Smooth muscle cell of the pulmonary artery (primary cell): ENCODE measurements at places on chromosomes 6 and 20. TPM values are rescaled to one million over a fixed set of nuclear protein-coding genes. Genes with fewer than 3 reads are reported as not detected.

The STMND1 gene
- not detected in 2 replicates for total RNA-seq

The ARG1 gene
- total RNA-seq: not detected in 2 replicates

The ABHD16B gene
- total RNA-seq: not detected in 2 replicates

The TTK gene
- 2.5 and 7.7 TPM in 2 replicates for total RNA-seq

The RAMACL gene
- total RNA-seq: 1.6 and 2.0 TPM in 2 replicates

The RARS2 gene
- 34.3 and 42.2 TPM in 2 replicates for total RNA-seq

The BPIFA1 gene
- total RNA-seq: not detected in 2 replicates

The CST4 gene
- total RNA-seq: 0.33 and 0.50 TPM in 2 replicates

The NEURL2 gene
- 3.8 and 4.5 TPM in 2 replicates for total RNA-seq

The GSTA2 gene
- not detected in 2 replicates for total RNA-seq

The CLPSL1 gene
- total RNA-seq: not detected in 2 replicates

The HRH3 gene
- total RNA-seq: not detected in 2 replicates

The CLIC1 gene
- total RNA-seq: 417 and 463 TPM in 2 replicates

The PLEKHG1 gene
- 0.59 and 2.4 TPM in 2 replicates for total RNA-seq

The IRF4 gene
- total RNA-seq: under 0.01 TPM in 1 of 2 replicates, not detected in the other

The C6orf141 gene
- total RNA-seq: 6.5 TPM in 1 of 2 replicates, not detected in the other

The RAET1L gene
- not detected in 2 replicates for total RNA-seq

The ENPP4 gene
- 0.89 and 17.1 TPM in 2 replicates for total RNA-seq

The PRSS16 gene
- 0.33 and 0.40 TPM in 2 replicates for total RNA-seq

The NKAPL gene
- 0.96 and 1.7 TPM in 2 replicates for total RNA-seq

The SNAP25 gene
- total RNA-seq: 0.53 and 1.1 TPM in 2 replicates

The MAP7 gene
- 0.76 and 1.3 TPM in 2 replicates for total RNA-seq

The PLN gene
- total RNA-seq: 4.9 and 17.5 TPM in 2 replicates

The PARD6B gene
- total RNA-seq: 0.20 and 0.59 TPM in 2 replicates

The MCM9 gene
- 10.6 and 13.1 TPM in 2 replicates for total RNA-seq

The TINAG gene
- total RNA-seq: not detected in 2 replicates

The PTK6 gene
- total RNA-seq: 0.07 and 0.10 TPM in 2 replicates

The TMEM217 gene
- total RNA-seq: 1.4 and 2.2 TPM in 2 replicates

The RFX6 gene
- not detected in 2 replicates for total RNA-seq

The PRL gene
- total RNA-seq: not detected in 2 replicates

The SIRPB1 gene
- 1.3 TPM in 1 of 2 replicates, not detected in the other for total RNA-seq

The MAP1LC3A gene
- 28.3 and 29.1 TPM in 2 replicates for total RNA-seq

The ATF6B gene
- total RNA-seq: 23.8 and 27.5 TPM in 2 replicates

The SLC17A3 gene
- not detected in 2 replicates for total RNA-seq

The TRERF1 gene
- total RNA-seq: 5.4 and 6.2 TPM in 2 replicates

The TREML2 gene
- 0.07 TPM in 1 of 2 replicates, not detected in the other for total RNA-seq

The C2 gene
- total RNA-seq: 1.7 and 4.7 TPM in 2 replicates

The TOX2 gene
- 1.4 and 2.2 TPM in 2 replicates for total RNA-seq

The KIF25 gene
- total RNA-seq: 0.72 TPM in 1 of 2 replicates, not detected in the other

The NOTCH4 gene
- 0.65 and 0.96 TPM in 2 replicates for total RNA-seq

The PDYN gene
- total RNA-seq: not detected in 2 replicates

The SLC22A2 gene
- total RNA-seq: 0.07 and 1.7 TPM in 2 replicates

The CLVS2 gene
- not detected in 2 replicates for total RNA-seq

The LHFPL5 gene
- not detected in 2 replicates for total RNA-seq

The BPIFB2 gene
- total RNA-seq: not detected in 2 replicates

The ANKRD60 gene
- total RNA-seq: not detected in 2 replicates

The BLOC1S5 gene
- 11.9 and 15.5 TPM in 2 replicates for total RNA-seq

The ETV7 gene
- total RNA-seq: 0.59 and 0.79 TPM in 2 replicates

The DACT2 gene
- total RNA-seq: 0.07 and 0.98 TPM in 2 replicates

The PPIL1 gene
- total RNA-seq: 19.4 and 24.3 TPM in 2 replicates

The TBXT gene
- total RNA-seq: not detected in 2 replicates

The ERVFRD-1 gene
- total RNA-seq: not detected in 2 replicates

The OR12D3 gene
- not detected in 2 replicates for total RNA-seq

The LY6G6F gene
- total RNA-seq: not detected in 2 replicates

The ZBP1 gene
- not detected in 2 replicates for total RNA-seq

The FGD2 gene
- total RNA-seq: not detected in 2 replicates

The BMP6 gene
- 38.6 and 57.1 TPM in 2 replicates for total RNA-seq
